T-cell (primary cell): ENCODE measurements at places on chromosomes 4 and X.
A peak's percentile ranks its signal among the peaks of the same experiment; 100 is the strongest.

DNA sequence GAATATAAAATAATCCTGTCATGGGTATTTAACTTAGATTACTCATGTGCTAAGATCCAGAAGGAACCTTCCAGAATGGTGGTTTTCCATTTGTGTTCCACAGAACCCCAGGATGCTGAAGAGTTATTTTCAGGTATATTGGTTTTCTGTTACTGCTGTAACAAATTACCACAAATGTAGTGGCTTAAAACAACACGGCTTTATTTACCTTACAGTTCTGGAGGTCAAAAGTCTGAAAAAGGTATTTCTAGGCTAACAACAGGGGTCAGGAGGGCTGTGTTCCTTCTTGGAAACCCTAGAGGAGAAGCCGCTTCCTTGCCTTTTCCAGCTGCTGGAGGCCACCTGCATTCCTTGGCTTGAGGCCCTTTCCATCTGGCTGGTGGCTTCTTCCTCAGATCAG, 57.9 kb upstream of the HPSE start:
- DNase-seq: no peak

- no peak for DNase-seq
These were observed 439.7 kb upstream of the FRG1 start for GRCh38 chr4:189500970-189501369.

DNA sequence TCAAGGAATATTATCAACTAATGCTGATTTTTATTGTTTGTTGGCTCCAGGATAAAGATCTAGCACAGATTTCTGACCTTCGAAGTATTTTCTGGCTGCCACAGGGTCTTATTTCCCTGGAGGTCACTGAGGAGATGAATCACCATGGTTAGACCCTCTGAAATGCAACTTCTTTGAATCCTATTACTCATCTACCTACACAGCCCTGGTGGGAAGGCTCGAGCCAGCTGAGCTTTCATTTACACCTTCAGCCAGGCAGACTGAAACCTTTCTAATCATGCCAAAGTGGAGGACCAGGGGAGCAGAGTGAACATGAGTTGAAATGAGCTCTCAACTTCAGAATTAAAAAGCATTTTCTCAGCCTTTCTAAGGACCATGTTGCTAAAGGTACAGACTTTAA, 130.5 kb downstream of the SMIM20 start:
- no peak for DNase-seq

DNA sequence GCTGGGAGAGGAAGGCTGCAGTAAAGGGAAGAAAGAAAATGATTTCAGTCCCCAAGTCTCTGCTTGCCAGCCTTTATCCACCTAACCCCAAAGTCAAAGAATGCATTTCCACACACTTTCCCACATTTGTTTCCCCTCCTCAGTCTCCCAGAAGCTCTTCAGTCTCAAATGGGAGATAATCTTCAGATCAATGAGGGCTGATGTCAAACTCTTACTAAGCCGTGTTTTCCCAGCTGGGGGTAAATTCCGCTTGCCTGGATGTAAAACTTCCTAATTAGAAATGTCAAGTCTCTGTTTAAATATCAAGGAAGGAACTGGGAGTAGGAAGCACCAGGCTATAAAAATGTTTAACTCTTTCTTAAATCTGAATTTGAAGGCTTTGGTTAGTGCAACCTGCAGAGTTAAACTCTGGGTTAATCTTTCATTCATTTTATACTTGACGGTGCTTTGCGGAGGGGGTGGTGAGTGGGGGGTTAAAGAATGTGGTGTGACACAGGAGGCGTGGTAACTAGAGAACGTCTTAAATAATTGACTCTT, 601.4 kb upstream of the ACTRT1 start:
- DNase-seq: no peak

DNA sequence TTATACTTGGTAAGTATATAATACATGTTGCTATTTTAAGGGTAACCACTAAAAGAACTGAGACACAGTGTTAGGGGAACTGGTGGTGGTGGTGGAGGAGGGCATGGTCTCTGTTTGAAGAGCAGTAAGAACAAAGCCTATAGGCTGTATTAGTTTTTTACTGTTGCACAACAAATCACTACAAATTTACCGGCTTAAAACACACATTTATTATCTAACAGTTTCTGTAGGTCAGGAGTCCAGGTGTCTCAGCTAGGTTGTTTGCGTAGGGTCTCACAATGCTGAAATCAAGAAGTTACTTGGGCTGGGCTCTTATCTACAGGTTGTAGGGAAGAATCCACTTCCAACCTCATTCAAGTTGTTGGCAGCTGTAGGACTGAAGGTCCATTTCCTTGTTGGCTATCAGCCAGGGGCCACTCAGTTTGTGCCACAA, 52.6 kb downstream of the CASK start:
- DNase-seq: no peak

DNA sequence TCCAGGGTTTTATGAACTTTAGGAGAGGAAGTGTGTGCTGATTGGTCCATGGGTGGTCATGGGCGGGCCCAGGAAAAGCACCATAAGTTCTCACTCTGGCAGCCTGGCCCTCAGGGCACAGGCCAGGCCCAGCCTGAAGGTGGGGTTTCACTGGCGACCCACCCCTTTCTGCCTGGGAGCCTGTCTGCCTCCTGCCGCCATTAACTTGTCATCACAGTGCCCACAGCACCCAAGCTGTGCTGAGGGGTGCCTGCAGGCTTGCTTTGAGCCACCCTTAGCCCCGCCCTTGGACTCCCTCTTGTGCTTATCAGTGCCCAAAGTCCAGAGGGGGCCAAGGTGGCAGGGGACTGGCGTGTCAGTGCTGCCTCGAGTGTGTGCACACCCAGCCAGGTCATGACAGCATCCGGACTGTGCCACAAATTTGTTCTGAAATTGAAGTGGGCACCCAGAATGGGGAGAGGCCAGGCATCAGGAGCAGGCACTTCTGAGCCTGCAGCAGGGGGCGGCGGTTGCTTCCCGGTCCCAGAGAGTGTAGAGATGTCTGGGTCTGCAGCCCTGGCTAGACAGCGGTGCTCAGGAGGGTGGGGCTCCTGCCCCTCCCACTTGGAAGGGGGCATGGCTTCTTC, 455.6 kb downstream of the TMA16 start:
- DNase-seq: no peak

DNA sequence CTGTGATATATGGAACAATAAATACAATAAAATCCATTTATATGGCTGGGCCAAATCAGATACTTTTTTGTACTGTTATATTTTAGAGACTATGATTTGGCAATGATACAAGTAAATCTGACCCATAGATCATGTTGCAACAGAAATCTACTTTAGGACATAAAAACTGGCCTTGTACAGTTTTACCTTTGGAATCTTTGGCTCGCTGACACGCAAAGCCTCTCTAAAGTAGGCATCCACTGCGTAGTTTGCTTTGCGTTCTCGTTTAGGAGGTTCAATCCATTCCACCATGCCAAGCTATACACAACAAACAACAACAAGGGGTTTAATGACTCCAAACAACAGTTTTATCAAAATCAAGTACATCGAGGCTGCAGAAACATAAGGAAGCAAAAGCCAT, 42.4 kb downstream of the SMARCA1 start:
- no peak for DNase-seq

GRCh38 chr4:56907489-56908205, at the start of gene REST:
REST (plus strand) TSS chr4:56907900; CDS start chr4:56910639, 2,739 bp downstream.
- peak; percentile 71 for DNase-seq

DNA sequence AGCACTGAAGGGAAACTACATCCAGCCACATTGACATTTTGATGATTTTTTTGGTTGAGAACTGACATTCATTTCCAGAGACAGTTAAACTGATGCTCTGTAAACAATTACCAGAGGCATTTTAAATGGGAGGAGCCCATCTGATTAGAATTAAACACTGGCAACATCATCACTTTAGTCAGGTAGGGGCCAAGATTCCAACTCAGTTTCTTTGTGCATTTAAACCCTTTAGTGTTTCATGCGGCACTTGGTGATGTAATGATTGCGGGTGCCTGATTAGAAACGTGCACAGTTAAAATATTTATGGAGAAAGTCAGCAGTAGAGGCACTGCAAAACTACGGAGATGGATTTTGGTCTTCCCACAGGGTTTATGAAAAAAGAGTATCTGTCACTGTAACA, 16.1 kb downstream of the TNIP3 start:
- no peak for DNase-seq

GRCh38 chrX:118631586-118631985, 95.8 kb upstream of the IL13RA1 start:
- DNase-seq: no peak

GRCh38 chrX:154121207-154121606, 22.8 kb upstream of the OPN1LW start:
- DNase-seq: no peak

DNA sequence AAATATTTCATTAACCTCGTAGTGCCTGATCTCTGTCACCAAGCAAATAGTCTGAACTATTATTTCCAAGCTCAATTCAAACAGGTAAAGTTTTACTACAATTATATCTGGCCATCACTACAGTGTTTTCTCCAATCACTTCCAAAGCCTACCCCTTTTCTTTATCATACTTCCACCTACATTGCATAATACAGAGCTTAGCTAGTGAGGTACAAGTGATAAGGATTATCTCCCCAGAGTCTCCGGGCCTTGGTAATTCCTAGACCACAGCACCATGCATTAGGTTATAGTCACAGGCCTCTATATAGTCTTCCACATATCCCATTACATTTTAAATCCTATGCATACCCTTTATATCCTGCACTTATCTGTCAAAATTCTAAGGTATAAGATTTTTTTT, 154.2 kb downstream of the SNCA start:
- DNase-seq: no peak

DNA sequence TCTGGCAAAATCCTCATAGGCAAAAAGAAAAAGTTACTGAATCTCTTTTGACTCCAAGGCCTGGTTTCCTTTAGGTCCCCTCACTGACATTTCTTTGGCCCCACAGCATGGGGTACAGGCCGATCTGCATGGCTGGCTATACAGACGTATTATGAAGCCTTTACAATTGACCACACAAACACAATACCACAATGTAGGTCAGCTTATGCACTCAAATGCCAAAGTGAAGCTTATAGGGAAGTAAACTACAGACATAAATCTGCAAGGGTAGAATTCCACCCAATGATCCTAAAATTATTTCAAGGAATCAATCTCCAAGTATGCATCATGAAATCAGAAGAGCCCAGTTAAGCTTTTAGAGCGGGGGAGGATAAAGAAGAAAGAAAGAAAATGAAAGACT, 20.7 kb downstream of the STX18 start:
- DNase-seq: no peak

DNA sequence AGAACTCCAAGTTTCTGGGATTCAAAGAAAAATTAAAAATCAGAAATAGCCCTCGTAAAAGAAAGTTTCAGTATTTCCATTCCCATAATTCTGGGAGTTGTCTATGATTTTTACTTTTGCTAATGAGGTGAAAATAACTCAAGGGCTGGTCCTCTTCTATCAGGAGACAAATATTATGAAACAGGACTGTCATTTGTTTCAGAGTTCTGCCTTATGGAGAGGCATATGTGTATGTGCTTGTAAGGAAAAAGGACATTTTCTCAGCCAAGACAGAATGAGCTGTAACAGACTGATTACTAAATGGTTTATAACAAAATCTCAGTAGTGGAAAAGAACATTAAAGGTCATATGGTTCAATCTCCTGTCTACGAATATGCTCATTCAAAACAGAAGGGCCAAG, 59.0 kb upstream of the TAB3 start:
- no peak for DNase-seq

- no peak for DNase-seq
These were observed 148.9 kb downstream of the ADAM29 start for GRCh38 chr4:175066923-175067627.

DNA sequence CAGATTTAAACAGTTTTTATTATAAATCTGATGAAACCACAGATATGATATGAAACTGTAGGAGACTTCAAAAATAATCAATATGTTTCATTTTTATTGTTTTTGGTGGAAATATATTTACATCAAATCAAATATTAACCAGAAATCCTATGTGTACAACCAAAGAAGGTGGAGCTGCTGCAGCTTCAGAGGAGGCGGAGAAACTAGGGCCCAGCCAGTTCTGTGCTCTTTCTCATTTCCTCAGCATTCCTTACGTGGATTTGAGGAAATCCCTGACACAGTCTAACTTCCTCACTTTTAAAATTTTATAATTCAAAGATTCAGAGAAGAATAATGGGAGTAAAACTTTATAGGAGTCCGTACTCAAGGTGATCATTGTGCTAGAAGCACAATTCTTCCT, 610.7 kb upstream of the CPXCR1 start:
- DNase-seq: no peak

DNA sequence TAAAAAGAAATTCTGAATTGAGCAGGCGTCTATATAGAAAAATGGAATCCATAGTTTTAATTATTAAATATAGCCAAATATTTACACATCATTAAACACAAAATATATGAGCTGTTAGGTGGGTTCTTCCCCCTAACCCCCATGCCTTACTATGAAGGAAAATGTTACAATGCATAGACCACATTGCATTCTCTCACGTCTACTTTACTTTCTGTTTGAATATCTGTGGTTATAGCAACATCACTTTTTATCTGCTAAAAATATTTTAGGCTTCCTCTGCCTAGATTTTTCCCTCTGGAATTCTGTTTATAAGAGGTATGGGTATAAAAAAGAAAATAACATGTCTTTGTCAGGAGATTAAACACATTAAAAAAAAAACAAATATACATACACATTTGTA, 73.1 kb downstream of the MAML3 start:
- DNase-seq: no peak

- no peak for DNase-seq
These were observed 23.0 kb downstream of the SH3D19 start for GRCh38 chr4:151302432-151302831.

GRCh38 chrX:110743679-110744340, 51.8 kb downstream of the CHRDL1 start:
- no peak for DNase-seq

DNA sequence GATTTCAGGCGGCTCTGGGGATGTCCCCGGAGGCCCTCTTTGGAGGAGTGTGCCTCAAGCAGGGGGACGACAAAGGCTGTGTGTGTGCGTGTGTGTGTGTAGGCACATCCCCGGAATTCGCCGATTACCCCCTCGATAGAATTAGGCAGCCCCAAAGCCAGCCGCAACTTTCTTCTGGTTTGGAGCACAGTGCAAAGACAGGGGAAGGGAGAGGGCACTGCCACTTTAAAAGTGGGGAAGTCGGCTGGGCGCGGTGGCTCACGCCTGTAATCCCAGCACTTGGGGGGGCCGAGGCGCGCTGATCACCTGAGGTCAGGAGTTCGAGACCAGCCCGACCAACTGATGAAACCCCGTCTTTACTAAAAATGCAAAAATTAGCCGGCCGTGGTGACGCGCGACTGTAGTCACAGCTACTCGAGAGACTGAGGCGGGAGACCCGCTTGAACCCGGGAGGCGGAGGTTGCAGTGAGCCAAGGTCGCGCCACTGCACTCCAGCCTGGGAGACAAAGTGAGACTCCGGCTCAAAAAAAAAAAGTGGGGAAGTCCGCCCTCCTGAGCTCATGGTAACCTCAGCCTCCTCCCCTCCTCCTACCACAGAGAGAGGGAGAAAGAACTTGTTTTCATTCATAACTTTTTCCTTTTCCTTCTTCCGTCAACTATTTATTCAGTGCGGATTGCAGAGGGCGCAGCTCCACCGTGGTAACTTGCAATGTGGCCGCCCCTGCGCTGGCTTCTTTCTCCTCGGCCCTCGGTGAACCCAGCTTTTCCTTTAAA, 2.4 kb downstream of the SPRY1 start:
- peak; percentile 61 for DNase-seq

GRCh38 chrX:151488677-151489076, 74.8 kb upstream of the PASD1 start:
- DNase-seq: no peak
